ENCODE measurements at places on chromosomes 7 and 10.

DNA sequence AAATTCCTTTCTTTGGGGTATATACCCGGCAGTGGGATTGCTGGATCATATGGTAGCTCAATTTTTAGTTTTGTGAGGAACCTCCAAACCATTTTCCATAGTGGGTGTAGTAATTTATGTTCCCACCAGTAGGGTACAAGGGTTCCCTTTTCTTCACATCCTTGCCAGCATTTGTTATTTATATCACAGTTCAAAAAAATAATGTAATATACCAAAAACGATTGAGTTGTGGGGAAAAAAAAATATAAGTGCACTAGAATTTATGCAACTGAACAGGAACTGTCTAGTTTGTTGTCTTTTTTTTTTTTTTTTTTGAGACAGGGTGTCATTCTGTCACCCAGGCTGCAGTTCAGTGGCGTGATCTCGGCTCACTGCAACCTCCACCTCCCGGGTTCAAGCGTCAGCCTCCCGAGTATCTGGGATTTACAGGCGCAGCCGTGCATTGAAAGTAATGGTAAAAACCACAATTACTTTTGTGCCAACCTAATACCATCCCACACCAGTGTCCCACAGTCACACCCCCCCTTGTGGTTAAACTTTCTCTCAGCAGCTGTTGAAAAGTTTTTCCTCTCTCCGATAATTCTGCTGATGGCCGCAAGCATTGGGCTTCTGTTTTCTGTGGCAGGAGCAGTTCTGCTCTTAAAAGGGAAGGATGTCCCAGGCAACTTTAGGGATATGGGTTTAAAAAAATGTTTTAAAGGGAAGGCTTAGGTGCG, 6.8 kb upstream of the LAT2 start:
- DNase-seq, result no peak

DNA sequence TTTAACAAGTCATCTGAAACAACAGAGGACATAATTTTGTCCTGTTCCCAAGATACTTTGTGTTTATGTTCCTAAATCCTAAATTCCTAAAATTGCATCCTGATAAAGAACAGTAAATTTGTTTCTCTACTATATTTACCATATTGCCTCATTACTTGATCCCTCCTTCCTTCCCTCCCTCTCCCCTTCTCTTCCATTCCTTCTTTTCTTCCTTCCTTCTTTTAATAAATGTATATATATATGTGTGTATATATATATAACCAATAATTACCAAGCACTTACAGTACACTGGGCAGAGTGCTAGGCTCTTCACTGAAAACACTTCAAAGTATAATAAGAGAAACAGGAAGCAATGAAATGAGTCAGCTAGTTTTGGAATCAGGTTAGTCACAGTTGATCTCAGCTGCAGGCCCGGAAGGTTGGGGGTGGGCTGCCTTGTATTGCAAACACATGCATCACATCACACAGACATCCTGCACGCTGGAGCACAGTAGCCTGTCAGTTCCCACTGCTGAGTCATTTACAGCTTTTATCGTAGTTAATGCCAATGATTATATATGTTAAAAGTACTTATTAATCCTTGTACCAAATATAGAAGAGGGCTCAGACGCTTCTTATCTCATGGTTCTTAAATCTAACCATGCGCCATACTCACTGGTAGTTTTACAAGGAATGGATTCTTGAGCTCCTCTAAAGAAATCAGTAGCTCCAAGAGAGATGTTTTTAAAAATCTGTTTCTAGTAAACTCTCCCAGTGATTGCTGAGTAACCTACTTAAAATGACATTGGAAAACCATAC, 551.7 kb downstream of the GRM8 start:
- peak; percentile 52 for DNase-seq

DNA sequence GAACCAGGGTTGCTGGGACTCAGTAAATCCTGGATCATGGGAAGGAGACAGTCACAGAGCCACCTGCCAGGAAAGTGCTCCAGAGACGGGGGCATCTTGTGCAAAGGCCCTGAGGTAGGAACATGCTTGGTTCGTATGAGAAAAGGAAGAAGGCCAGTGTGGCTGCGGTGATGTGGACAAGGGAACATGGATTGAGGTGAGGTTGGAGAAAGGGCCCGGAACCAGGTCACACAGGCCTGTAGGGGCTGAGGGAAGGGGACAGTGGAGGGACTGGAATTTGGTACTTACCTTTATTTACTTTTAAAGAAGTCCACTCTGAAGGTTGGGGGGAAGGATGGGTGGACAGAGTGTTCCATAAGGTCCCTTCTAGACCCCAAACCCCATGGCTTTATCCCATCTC, 32.9 kb upstream of the CXCL12 start:
- no peak for DNase-seq

- no peak for DNase-seq
Observed at GRCh38 chr7:51103718-51104117, 212.9 kb downstream of the COBL start.

DNA sequence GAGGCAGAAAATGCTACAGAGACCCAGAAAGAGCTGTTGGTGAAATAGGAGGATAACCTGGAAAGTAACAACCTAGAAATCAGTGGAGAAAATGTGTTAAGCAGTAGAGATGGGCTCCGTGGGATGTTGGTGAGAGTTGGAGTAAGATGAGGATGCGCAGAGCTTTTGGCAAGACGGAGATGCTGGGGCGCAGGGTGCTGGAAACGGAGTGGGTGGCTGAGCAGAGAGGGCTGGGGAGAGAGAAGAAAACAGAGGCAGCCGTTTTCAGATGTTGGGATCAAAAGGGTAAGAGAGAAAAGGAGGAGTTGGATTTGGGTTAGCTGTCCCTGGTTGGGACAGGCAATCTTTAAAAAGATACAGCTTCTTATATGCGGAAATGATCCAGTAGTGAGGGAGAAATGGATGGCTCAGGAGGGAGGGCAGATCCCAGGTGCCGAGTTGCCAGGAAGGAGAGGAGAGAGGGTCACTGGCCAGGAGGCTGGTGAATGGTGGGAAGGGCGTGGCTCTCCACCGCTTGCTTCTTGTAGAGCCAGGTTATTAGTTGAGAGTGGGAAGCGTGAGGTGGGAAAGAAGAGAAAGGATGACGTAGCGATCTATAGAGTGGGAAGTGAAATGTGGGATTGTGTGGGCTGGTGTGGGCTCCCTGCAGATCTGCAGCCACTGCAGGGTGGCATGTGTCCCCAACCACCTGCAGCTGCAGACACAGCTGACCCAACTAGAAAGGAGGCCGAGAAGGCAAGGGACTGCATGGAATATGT, 182.2 kb upstream of the SVIL start:
- no peak for DNase-seq

- no peak for DNase-seq
Observed at GRCh38 chr10:95401704-95402469, 111.1 kb upstream of the PDLIM1 start.

GRCh38 chr10:118340486-118340885, 1.6 kb downstream of the FAM204A start:
- DNase-seq, result no peak

All from adrenal gland (tissue), 19 donors.